ENCODE measurements at places on chromosomes 12 and 14. TPM values are rescaled to one million over a fixed set of nuclear protein-coding genes. Genes with fewer than 3 reads are reported as not detected.

The FAM90A1 gene
- 0.33 TPM for total RNA-seq

- no peak overlapping the region for H3K27ac ChIP-seq
- no peak overlapping the region for H3K4me3 ChIP-seq
- DNase-seq: no peak
- H3K4me1 ChIP-seq: peaks cover 7% of the 10 kb centered on the region
Observed at GRCh38 chr12:10242539-10242938, 29.9 kb downstream of the GABARAPL1 start.

DNA sequence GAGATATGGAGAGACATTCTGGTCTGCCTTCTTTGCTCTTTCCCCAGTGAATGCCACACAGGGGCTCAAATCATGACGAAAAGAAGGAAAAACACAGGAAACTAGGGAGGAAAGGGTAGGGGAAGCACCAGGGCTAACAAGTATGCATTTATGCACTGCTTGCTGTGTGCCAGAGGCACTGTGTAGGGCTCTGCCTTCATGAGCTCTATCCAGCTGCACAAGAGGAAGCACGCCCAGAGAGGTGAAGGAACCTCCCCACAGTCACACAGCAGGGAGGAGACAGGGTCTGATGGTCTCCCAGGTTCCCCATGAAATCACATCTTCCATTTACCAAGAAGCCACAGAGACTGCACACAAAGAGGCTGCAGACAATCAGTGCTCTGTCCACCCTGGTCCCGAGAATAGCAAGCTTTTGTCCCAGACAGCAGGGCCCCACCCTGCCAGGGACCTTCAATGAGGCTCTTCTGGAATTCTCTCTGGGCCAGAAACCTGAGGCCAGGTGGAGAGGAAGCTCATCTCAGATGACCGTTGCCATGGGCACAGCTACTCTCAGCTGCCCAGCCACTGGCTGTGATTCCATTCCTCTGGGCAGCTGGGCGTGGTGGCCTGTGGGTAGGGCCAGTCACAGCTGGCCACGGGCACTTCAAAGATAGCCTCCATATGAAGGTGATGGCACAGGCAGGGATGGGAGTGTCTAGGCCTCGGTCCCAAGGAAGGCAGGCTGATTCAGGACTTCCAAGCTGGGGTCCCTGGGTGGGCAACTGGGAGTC lies 7.3 kb upstream of the TRPV4 start:
- no peak overlapping the region for H3K27ac ChIP-seq
- DNase-seq: no peak
- H3K4me1 ChIP-seq: peaks cover 4% of the 10 kb centered on the region
- no peaks in the 10 kb centered on the region for H3K27me3 ChIP-seq

The IL26 gene
- total RNA-seq: 1.1 TPM

The OTOGL gene
- total RNA-seq: not detected

GRCh38 chr14:24293525-24293924 lies 6.1 kb downstream of the DHRS1 start:
- H3K27ac ChIP-seq: no peak overlapping the region
- no peak for DNase-seq
- no peak overlapping the region for H3K4me3 ChIP-seq

The MSI1 gene
- total RNA-seq: 1.3 TPM

The PMCH gene
- total RNA-seq: 0.57 TPM

The TAS2R7 gene
- total RNA-seq: not detected

GRCh38 chr14:95288672-95289322 lies 30.9 kb downstream of the CLMN start:
- no peaks in the 10 kb centered on the region for H3K36me3 ChIP-seq
- H3K27me3 ChIP-seq: peaks cover 9% of the 10 kb centered on the region
- H3K27ac ChIP-seq: no peak overlapping the region
- no peak for DNase-seq
- no peaks in the 10 kb centered on the region for H3K4me1 ChIP-seq

The OLR1 gene
- not detected for total RNA-seq

The GPR84 gene
- total RNA-seq: 0.98 TPM

- H3K27me3 ChIP-seq: peaks cover 3% of the 10 kb centered on the region
- no peaks in the 10 kb centered on the region for H3K4me1 ChIP-seq
- no peaks in the 10 kb centered on the region for H3K36me3 ChIP-seq
- DNase-seq: peak; percentile 2
Observed at GRCh38 chr12:109741286-109741969, 27.8 kb downstream of the FAM222A start.

DNA sequence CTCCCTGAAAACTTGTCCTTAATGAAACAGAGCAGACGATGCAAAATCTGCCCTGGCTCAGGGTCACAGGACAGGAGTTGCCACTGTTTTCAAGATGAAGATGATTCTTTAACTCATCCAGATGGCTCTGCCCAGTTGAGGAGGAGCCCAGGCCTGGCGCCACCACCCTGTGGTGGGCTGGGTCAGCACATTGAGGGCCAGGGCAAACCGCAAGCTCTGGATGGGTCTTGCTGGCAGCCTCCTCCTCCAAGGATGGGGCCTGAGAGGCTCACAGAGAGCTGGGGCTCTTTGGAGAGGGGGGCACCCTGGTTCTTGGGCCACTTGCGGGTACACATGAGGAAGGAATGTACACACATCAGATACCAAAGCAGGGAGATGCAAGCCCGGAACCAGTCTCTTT lies 158.2 kb downstream of the NUAK1 start:
- H3K36me3 ChIP-seq: no peaks in the 10 kb centered on the region
- H3K27ac ChIP-seq: no peak overlapping the region
- no peaks in the 10 kb centered on the region for H3K4me1 ChIP-seq
- H3K4me3 ChIP-seq: no peak overlapping the region
- DNase-seq: no peak

The SDSL gene
- total RNA-seq: 1.5 TPM

DNA sequence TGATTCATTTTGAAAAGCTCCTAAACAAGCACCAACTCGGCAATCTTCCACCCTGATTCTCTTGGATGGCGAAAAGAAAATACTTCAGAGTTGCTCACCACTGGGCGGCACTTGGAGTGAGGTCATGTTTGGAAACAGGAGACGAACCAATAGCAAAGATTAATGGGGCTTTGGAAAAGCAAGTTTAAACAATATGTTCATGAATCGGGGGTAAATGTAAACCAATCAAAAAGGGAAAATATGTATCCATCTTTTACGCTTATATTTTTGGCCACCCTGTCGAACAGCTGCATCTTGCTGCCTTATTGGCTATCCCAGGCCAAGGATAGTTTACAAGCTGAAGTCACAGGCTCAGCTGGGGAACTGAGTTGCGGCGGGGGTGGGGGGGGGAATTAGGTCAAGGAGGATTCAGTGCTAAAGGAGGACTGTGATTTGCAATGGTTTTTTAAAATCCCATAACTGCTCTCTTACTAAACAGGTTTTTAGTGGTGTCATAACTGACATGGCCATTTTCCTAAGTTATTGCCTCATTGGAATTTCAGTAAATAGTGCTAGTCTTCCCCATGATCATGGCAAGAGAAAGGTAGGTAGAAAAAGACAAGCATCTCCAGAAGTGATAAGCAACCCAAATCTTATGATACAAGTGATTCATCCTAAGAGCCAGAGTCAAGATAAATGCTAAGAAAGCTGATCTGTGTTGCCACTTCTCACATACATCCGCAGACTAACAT lies 210.6 kb downstream of the PHLDA1 start:
- DNase-seq: no peak
- H3K36me3 ChIP-seq: no peaks in the 10 kb centered on the region
- peaks cover 5% of the 10 kb centered on the region for H3K4me1 ChIP-seq
- no peak overlapping the region for H3K4me3 ChIP-seq

The MFAP5 gene
- total RNA-seq: not detected

DNA sequence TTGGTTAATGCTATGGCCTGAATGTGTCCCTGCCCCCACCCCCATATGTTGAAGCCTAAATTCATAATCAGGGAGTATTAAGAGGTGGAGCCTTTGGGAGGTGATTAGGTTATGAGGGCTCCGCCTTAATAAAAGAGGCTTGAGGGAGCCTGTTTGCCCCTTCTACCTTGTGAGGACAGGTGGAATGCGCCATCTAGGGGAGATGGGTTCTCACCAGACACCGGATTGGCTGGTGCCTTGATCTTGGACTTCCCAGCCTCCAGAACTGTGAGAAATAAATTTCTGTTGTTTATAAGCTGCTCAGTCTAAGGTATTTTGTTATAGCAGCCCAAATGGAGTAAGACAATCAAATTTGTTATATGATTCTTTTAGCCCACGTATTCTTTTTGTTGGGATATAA lies 148.3 kb downstream of the PTCSC3 start:
- H3K36me3 ChIP-seq: no peaks in the 10 kb centered on the region
- peak; percentile 30 for DNase-seq
- H3K27ac ChIP-seq: no peak overlapping the region
- no peak overlapping the region for H3K4me3 ChIP-seq
- H3K4me1 ChIP-seq: no peaks in the 10 kb centered on the region

The RFLNA gene
- not detected for total RNA-seq

The RNASE7 gene
- not detected for total RNA-seq
